ENCODE measurements at places on chromosomes 11 and 22. TPM values are rescaled to one million over a fixed set of nuclear protein-coding genes. Genes with fewer than 3 reads are reported as not detected.

DNA sequence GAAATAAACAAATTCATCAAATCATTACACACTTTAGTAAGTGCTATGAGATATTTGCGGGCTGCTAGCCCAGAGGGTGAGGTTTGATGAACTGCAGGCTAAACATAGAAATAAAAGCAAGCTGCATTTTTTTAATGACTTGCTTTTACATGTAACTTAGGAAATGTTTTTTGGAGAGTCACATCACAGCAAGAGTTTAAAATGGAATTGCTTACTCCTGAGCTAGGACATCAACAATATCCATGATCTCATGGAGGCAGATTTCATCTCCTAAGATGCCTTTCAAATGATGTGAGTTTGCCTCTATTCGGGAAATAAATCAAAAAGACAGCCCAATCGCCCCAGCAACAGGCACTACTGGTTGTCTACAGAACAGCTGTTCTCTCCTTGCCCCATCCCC is 73.4 kb upstream of the CD44 start:
- no peaks in the 10 kb centered on the region for H3K4me1 ChIP-seq
- no peaks in the 10 kb centered on the region for H3K36me3 ChIP-seq
- no peak overlapping the region for H3K27ac ChIP-seq
- no peak for DNase-seq
- H3K27me3 ChIP-seq: no peaks in the 10 kb centered on the region
- H3K4me3 ChIP-seq: no peak overlapping the region

GRCh38 chr11:83617671-83618070 is 331.5 kb upstream of the CCDC90B start:
- H3K27me3 ChIP-seq: no peaks in the 10 kb centered on the region
- no peaks in the 10 kb centered on the region for H3K4me1 ChIP-seq
- no peaks in the 10 kb centered on the region for H3K36me3 ChIP-seq
- DNase-seq: no peak
- H3K27ac ChIP-seq: no peak overlapping the region

- DNase-seq: no peak
- H3K4me3 ChIP-seq: no peak overlapping the region
- no peaks in the 10 kb centered on the region for H3K4me1 ChIP-seq
- H3K27ac ChIP-seq: no peak overlapping the region
These were observed 516.6 kb downstream of the BUD13 start for GRCh38 chr11:116256215-116256614.

DNA sequence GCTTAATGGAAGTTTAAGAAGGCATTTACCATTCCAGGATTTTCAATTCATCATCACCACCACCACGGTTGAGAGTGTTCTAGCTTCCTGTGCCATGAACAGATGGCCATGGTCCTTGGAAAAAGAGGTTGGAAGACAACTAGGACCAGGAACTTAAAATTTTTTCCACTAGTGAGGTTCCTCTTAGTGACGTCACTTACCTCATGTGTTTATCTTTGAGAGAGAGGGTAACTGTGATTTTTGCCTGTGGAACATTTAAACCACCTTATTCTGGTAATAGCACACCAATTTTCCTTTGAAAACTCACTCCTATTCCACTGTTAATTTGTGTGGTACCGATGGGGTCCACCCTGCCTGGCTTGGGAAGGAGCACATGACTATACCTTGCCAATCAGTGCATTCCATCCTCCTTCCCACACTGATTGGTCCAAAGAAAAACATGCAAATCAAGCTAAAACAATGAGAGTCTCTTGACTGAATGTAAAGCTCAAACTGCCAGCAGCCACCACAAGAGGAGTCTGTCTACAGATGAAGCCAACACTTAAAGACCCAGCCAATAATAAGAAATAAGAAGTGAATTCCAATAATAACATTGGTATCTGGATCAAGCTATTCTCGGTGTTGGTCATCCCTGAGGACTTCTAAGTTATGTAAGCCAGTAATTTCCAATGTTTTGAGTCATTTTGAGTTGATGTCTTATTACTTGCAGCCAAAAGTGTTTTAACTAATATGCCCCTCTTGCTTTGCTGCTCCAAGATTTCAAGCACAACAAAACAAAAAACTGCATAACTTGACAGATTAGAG is 111.8 kb downstream of the MPPED2 start:
- peaks cover 25% of the 10 kb centered on the region for H3K4me1 ChIP-seq
- no peaks in the 10 kb centered on the region for H3K27me3 ChIP-seq
- H3K36me3 ChIP-seq: no peaks in the 10 kb centered on the region
- H3K4me3 ChIP-seq: no peak overlapping the region

DNA sequence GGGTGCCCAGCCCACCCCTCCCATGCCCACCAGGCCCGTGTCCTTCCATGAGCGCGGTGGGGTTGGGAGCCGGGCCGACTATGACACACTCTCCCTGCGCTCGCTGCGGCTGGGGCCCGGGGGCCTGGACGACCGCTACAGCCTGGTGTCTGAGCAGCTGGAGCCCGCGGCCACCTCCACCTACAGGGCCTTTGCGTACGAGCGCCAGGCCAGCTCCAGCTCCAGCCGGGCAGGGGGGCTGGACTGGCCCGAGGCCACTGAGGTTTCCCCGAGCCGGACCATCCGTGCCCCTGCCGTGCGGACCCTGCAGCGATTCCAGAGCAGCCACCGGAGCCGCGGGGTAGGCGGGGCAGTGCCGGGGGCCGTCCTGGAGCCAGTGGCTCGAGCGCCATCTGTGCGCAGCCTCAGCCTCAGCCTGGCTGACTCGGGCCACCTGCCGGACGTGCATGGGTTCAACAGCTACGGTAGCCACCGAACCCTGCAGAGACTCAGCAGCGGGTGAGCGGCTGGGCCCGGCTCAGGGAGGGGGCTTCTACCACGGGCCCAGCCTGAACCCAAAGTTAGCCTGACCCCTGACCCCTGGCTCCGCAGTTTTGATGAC is 3.0 kb downstream of the PKP3 start:
- H3K27ac ChIP-seq: no peak overlapping the region
- peaks cover 10% of the 10 kb centered on the region for H3K27me3 ChIP-seq
- H3K4me1 ChIP-seq: peaks cover 4% of the 10 kb centered on the region
- no peaks in the 10 kb centered on the region for H3K36me3 ChIP-seq

GRCh38 chr11:69943506-69943905 is 124.3 kb upstream of the FGF3 start:
- no peaks in the 10 kb centered on the region for H3K4me1 ChIP-seq
- H3K27me3 ChIP-seq: peaks cover 7% of the 10 kb centered on the region
- H3K27ac ChIP-seq: peak overlapping the region; percentile 41
- H3K4me3 ChIP-seq: no peak overlapping the region

DNA sequence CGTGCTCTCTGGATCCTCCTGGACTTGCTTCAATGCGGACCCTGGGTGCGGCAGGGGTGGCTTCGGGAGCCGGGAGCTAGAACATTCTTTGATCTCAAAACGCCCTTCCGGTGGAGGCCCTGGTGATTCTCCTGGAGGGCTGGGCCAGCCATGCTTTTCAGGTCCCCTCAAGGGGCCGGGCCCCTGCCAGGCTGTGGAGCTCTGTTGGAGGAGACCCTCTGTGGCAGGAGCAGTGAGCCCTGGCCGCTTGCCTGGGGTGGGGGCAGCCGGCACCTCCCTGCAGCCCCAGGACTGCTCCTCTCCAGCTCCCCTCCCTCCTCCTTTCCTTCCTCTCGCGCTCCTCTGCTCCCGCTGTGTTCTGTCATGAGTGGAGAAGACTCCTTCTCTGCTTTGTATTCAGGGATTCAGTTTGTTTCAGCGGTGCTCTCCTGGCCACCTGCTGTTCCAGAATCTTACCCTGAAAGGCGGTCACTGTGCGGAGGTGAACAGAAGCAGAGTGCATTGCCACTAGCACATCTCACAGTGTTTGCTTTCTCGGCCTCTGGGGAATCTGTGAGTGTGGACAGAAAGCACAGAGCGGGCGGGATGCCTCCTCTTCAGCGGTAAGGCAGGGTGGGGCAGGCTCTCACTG is 289.1 kb downstream of the TBC1D22A start:
- no peak overlapping the region for H3K4me3 ChIP-seq
- H3K27me3 ChIP-seq: no peaks in the 10 kb centered on the region
- DNase-seq: no peak
- H3K36me3 ChIP-seq: no peaks in the 10 kb centered on the region
- no peaks in the 10 kb centered on the region for H3K4me1 ChIP-seq

GRCh38 chr11:92257536-92257935 is 32.9 kb downstream of the FAT3 start:
- H3K27ac ChIP-seq: no peak overlapping the region
- no peaks in the 10 kb centered on the region for H3K36me3 ChIP-seq
- DNase-seq: no peak
- no peak overlapping the region for H3K4me3 ChIP-seq
- H3K27me3 ChIP-seq: no peaks in the 10 kb centered on the region

- no peak overlapping the region for H3K4me3 ChIP-seq
- no peaks in the 10 kb centered on the region for H3K4me1 ChIP-seq
- no peaks in the 10 kb centered on the region for H3K27me3 ChIP-seq
- H3K36me3 ChIP-seq: no peaks in the 10 kb centered on the region
- DNase-seq: peak; percentile 34
- H3K27ac ChIP-seq: no peak overlapping the region
These were observed 7.4 kb upstream of the PMM1 start for GRCh38 chr22:41596776-41597634.

- no peaks in the 10 kb centered on the region for H3K36me3 ChIP-seq
- H3K4me1 ChIP-seq: peaks cover 9% of the 10 kb centered on the region
- no peaks in the 10 kb centered on the region for H3K27me3 ChIP-seq
- H3K4me3 ChIP-seq: no peak overlapping the region
- no peak overlapping the region for H3K27ac ChIP-seq
These were observed 4.0 kb upstream of the PRDM11 start for GRCh38 chr11:45142241-45143055.

- no peaks in the 10 kb centered on the region for H3K27me3 ChIP-seq
- no peak overlapping the region for H3K4me3 ChIP-seq
- H3K27ac ChIP-seq: no peak overlapping the region
- no peak for DNase-seq
These were observed 65.5 kb downstream of the RPUSD4 start for GRCh38 chr11:126145954-126146353.

- no peaks in the 10 kb centered on the region for H3K36me3 ChIP-seq
- H3K27ac ChIP-seq: no peak overlapping the region
- no peaks in the 10 kb centered on the region for H3K4me1 ChIP-seq
- H3K27me3 ChIP-seq: no peaks in the 10 kb centered on the region
- DNase-seq: no peak
- H3K4me3 ChIP-seq: no peak overlapping the region
These were observed 24.7 kb upstream of the BAIAP2L2 start for GRCh38 chr22:38135133-38135706.

DNA sequence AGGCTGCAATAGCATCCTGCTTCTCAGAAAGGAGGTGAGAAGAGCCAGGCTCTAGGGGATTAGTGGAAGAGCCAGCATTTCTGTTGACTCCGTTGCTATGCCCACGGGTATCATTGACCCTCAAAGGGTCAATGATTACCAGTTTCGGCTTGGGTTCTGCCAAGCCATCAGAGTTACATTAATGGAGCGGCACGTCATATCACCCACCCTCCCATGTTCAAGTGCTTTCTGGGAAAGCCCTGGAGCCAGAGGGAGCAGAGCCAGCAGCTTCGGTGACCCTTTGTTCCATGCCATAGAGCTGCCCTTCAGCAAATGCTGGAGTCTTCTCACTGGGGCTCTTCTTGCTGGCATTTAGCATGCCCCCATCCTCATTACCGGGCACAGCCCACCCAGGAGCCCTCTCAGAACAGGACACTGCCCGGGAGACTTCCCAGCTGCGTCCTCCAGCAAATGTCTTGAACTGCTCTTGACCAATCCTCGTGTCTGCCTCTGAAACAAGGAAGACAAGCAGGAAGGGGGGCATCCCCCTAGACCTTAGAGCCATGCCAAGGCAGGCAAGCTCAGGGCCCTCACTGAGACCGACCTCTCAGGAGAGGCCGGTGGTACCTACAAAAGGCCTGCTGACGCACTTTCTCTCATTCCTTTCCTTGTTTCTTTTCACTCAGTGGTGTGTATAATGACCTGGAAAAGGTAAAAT is 14.6 kb downstream of the KCNJ1 start:
- no peak for DNase-seq
- no peak overlapping the region for H3K27ac ChIP-seq
- H3K36me3 ChIP-seq: no peaks in the 10 kb centered on the region

DNA sequence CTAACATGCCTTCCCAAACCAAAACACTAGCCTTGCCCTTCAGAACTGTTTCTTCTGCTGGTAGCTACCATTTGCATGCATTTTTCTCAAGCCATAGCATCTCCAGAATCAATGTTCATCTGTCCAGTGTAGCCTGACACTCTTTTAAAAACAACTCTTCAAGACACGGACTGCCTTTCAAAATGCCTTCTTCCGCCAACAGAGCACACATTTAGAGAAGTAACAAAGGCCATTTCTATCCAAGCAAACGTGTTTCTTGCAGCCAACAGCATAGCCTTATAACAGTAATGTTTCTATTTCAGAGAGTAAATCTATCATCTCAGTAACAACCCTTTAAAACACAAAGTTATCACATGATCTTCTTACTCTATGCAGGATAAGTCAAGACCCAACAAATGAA is 143.3 kb upstream of the MTMR2 start:
- no peak overlapping the region for H3K4me3 ChIP-seq
- no peaks in the 10 kb centered on the region for H3K36me3 ChIP-seq
- no peak for DNase-seq
- H3K4me1 ChIP-seq: no peaks in the 10 kb centered on the region
- H3K27ac ChIP-seq: no peak overlapping the region

DNA sequence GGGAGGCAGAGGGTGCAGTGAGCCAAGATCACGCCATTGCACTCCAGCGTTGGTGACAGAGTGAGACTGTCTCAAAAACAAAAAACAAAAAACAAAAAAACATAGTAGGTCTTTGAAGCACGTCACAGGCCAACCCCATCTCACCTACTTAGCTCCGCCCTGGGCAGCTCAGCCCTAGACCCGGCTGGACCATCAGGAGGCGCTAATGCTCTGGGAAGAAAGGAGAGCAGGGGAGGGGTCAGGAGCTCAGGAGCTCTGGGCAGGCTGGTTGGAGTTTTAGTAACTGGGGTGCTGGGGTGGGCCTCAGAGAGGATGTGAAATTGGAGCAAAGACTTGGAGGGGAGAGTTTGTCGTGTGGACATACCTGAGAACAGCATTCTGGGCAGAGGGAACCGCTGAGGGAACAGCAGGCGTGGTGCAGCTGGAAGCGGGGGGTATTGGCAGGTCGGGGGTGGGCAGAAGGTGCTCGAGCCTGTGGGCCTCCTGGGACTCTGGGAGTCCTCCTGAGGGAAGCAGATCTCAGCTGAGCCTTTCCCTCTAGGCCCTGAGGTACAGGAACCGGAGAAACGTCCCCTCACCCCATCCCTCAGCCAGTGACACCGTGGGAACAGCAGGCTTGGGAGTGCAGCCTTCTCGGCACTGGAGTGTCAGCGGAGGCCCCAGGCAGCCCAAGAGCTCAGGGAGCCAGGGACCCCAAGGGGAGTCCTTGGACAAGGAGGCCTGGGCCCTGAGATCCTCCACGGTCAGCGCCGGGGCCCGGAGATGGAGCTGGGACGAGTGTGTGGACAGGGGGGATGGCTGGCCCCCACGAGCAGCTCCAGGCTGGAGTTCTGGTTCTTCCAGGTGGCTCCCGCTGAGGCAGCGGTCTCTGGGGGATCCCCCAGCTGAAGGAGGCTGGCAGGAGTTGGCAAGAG is 2.2 kb upstream of the RPS6KA4 start:
- peaks cover 16% of the 10 kb centered on the region for H3K36me3 ChIP-seq
- H3K4me3 ChIP-seq: no peak overlapping the region
- peaks cover 26% of the 10 kb centered on the region for H3K4me1 ChIP-seq
- peaks cover 7% of the 10 kb centered on the region for H3K27me3 ChIP-seq
- H3K27ac ChIP-seq: no peak overlapping the region

Gene RPL27A
- 630 TPM for total RNA-seq

Gene DRG1
- total RNA-seq: 127 TPM

Gene CD59
- 673 TPM for total RNA-seq

Gene PLXNB2
- total RNA-seq: 11.8 TPM

Gene SPI1
- total RNA-seq: 4.4 TPM

Gene ALKBH8
- 5.4 TPM for total RNA-seq
